ENCODE measurements at places on chromosomes 4 and X.

DNA sequence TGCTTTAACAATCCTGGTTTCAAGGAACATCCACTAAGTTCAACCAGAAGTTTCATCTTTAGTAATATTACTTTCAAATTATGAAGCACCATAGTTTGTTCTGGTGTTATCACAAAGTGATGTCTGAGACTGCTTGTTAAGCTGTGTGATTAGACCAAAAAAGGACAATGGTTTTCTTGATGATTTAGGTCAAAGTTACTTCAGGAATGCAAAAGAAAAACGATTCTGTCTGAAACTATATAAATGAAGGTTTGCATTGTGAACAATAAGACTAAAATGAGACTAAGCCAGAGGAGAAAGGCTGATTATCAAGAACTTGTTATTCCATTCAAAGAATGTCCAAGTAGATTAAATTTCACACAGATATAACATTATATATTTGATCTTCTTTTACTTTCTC lies 122.4 kb upstream of the ETNPPL start:
- DNase-seq = no peak

- DNase-seq = no peak
Measured at GRCh38 chrX:85611926-85612325, 232.5 kb upstream of the POF1B start.

DNA sequence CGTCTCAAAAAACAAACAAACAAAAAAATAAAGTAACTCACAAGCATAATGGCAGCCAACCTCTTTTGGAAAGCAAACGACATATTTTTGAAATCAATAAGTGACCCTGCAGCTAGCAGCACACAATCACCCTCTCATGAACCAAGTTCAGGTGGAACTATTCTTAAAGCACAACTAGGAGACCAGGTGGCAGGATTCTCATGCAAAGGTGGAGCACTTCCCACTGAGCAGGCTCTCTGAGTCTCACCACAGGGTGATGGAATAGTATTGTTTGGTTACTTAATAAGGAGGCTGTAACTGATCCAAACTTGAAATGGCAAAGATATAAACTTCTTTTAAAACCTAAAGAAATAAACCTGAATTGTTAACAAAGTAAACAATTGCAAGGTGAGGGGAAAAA lies 1293.1 kb downstream of the PCDH19 start:
- no peak for DNase-seq

DNA sequence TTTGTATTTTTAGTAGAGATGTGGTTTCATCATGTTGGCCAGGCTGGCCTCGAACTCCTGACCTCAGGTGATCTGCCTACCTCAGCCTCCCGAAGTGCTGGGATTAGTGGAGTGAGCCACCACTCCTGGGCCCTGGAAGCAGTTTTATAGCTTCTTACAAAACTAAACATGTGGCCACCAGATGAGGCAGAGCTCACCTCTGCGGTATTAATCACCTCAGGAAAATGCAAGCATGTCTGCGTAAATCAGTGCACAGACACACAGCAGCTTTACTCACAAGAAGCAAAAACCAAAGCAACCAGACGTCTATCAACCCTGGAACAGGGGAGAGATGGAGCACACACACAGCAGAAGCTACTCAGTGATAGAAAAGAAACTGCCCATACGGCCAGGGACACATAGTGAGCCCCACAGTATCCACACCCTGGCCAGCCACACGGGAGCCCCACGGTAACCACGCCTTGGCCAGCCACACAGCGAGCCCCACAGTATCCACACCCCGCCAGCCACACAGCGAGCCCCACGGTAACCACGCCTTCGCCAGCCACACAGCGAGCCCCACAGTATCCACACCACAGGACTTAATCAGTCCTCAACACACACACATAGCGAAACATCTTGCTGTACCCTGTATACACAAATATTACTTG lies 30.2 kb downstream of the PPP2R3B start:
- DNase-seq = no peak

DNA sequence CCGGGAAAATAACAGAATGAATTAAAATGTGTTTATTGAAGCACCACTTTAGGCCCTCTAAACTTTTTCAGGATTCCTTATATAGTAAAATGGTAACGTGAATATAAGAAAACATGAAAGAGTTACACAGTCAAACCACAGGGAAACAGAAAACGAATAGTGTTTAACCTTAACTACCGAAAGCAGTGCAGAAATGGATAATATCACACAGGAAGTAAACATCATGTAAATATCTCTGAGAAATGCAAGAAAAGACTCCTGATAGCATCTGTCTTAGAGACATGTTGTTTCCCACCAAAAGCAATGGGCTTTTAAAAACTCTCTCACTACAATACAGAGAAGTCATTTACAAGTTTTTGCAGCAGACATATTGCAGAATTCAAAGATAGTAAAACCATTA lies 323.9 kb upstream of the CXXC4 start:
- no peak for DNase-seq

DNA sequence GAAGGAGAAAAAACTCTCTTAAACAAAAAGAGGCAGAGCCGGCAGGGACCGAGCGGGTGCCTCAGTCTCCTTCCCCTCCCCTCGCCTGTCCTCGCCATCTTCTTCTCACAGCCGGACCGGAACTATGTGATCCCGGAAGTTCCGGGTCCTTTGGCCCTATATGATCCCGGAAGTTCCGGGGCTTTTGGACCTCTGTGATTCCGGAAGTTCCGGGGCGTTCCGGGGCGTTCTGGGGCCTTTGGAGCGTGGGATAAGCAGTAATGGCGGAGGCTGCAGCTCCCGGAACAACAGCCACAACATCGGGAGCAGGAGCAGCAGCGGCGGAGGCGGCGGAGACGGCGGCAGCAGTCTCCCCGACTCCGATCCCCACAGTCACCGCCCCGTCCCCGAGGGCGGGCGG lies 98.9 kb upstream of the MED14 start:
- DNase-seq = no peak

DNA sequence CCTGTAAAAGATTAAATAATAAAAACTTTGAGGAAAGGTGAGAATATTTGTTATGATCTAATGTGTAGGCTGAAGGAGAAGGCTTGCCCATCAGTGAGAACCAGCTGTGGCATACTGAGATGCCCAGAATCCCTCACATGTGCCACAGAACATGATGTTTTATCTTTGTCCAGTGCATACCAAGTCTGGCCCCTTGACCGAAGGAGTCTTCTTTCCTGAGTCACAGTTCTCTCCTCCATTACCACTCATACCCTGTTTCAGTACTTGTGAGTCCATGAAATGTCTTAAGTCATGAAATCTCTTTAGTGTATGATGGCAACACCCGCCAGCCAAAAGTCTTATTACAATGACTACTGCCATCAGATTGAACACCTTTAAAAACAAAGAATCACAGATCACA lies 42.7 kb downstream of the PPARGC1A start:
- DNase-seq = no peak

DNA sequence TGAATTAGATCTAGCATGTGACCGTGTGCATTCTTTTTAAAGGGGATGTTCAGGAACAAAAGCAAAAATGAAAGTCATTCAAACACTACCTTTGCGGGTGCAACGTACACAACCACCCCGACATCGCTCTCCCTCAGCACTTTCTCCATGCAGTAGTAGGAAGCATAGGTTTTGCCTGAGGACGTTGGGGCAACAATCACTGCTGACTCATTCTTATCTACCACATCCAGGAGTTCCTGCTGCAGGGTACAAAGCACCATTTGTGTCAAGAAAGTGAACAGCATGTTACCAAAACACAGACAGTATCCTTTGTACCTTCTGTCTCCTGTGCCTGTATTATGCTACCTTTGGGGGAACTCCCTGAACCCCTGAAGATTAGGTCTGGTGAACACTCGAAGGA lies 58.6 kb downstream of the DDX60L start:
- DNase-seq = no peak
